ENCODE measurements at places on chromosomes 12 and 14. TPM values are rescaled to one million over a fixed set of nuclear protein-coding genes. Genes with fewer than 3 reads are reported as not detected.

DNA sequence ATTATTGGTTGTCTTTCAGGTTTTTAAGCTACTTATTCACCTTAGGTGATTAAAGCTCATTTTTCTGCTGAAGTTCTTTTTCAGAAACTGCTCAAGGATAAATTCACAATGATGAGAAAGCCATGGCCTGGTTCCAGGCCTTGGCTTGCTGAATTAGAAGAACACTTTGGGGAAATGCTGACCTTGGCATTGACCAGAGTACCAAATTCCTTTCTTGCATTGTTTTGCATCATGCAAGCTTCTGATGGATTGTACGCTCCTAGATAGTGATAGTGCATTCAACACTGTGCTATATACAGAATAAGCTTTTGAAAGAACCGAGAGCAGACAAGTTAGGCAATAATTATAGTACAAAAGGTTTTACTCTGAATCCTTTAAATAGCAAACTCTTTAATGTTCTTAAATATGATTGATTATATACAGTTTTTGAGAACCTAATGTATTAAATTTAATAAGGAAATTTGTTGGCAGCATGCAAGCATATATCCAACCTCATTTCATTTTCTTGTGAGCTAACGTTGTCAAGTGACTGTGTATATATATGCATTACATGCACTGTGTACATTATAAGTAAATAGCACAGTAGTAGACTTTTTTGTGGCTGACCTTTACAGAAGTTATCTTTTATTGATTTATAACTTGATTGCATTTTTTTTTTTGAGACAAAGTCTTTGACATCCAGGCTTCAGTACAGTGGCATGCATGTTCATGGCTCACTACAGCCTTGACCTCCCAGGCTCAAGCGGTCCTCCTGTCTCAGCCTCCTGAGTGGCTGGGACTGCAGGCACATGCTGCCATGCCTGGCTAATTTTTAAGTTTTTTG lies 99.2 kb downstream of the DIP2B start:
- H3K36me3 ChIP-seq: no peaks in the 10 kb centered on the region
- no peak overlapping the region for H3K27ac ChIP-seq
- peaks cover 18% of the 10 kb centered on the region for H3K4me1 ChIP-seq
- DNase-seq: no peak

GRCh38 chr12:66537876-66538275 lies 141.0 kb downstream of the GRIP1 start:
- H3K27ac ChIP-seq: no peak overlapping the region
- H3K27me3 ChIP-seq: no peaks in the 10 kb centered on the region
- no peak overlapping the region for H3K4me3 ChIP-seq
- H3K4me1 ChIP-seq: no peaks in the 10 kb centered on the region

DNA sequence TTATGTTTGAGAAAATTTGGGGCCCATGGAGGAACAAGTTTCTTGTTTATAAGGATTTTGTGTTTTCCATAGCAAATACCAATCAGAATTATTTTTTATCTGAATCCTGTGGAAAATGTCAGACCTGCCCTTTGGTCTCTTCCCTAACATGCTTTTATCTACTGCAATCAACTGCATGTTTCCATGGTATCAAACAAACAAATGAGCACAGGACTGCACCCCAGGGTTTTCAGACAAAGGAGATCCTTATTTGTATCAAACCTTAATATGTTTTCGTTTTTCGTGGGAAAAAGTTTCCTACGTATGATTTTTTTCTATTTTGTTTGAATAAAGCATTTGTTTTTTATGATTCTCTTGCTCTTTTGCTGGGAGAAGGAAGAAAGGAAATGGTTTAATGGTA lies 91.1 kb downstream of the GPR135 start:
- H3K27me3 ChIP-seq: no peaks in the 10 kb centered on the region
- no peak for DNase-seq
- H3K4me3 ChIP-seq: no peak overlapping the region
- peaks cover 5% of the 10 kb centered on the region for H3K36me3 ChIP-seq

DNA sequence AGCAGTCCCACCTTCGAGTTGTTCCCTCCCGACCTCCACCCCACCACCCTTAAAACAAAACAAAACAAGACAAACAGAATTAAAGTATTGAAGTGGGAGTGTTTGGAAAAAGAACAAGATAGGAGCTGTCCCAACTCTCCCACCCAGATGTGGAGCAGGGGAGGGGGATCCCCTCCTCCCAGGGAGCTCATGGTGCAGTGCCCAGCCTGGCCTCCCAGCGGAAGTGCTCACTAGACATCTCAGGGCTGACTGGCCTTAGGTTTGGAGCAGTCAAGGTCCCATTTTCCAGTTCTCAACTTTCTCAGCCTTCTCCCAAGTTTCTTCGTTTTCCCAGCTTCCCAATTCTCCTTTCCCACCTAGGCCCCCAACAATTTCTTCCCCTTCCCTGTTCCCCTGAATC lies 2.9 kb downstream of the SP7 start:
- no peak for DNase-seq
- no peak overlapping the region for H3K27ac ChIP-seq
- H3K27me3 ChIP-seq: no peaks in the 10 kb centered on the region
- peaks cover 7% of the 10 kb centered on the region for H3K4me1 ChIP-seq
- H3K36me3 ChIP-seq: no peaks in the 10 kb centered on the region

- H3K27me3 ChIP-seq: peaks cover 10% of the 10 kb centered on the region
- no peak for DNase-seq
- no peaks in the 10 kb centered on the region for H3K36me3 ChIP-seq
Observed at GRCh38 chr14:100914597-100915021, 11.1 kb upstream of the RTL1 start.

DNA sequence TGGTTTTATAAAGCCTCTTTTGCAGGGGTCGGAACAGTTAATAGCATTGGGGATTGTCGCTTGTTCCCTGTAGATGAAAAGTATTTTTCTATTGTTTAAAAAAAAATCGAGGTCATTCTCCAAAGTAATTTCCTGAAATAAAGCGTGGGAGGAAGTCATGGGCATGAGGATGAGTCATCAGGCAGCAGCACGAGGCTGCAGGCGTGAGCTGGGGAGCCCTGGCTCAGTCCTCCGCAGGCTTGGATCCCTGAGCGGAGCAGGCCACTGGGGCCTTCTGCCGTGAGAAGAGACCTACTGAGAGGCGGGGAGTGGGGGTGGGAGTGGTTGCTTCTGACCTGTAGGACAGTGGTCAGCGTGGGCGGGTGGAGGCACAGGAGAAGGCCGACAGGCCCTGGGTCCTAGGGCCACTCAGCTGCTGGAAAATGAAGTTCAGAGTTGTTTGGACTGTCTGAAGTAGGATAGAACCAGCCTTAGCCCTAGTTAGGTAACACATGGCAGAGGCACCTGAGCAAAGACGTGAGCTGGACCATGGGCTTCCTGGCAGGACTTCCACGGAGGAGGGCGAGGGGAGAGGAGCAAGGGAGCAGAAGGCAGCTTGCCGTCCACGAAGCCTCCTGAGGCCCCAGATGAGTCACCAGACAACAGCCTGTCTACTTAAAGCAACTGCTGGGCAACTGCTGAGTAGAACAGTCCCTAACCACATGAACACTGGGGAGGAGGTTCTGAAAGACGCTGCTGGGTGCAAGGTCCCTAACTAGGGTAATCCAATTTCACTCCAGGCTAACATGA lies 21.1 kb upstream of the LGALS3 start:
- peaks cover 4% of the 10 kb centered on the region for H3K27me3 ChIP-seq
- peaks cover 17% of the 10 kb centered on the region for H3K4me1 ChIP-seq
- H3K4me3 ChIP-seq: no peak overlapping the region
- DNase-seq: no peak

DNA sequence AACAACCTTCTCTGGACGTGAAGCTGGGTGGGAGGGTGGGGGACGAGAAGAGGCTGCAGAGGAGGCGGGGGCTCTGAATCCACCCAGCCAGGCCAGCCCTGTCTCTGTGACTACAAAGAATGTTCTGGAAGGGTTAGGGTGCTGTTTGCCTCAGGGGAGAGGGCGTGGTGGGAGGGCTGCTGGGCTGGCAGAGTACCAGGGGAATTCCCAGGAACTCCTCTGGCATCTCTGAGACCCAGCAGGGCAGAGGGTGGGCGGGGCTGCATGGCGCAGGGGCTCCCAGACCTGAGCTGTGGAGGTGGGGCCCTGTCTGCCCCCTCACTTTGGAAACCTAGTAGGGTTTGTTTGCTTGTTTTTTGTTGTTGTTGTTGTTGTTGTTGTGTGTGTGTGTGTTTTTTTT lies 45.5 kb upstream of the FZD10 start:
- H3K36me3 ChIP-seq: no peaks in the 10 kb centered on the region
- DNase-seq: no peak
- no peak overlapping the region for H3K27ac ChIP-seq
- H3K4me1 ChIP-seq: no peaks in the 10 kb centered on the region
- H3K27me3 ChIP-seq: no peaks in the 10 kb centered on the region

DNA sequence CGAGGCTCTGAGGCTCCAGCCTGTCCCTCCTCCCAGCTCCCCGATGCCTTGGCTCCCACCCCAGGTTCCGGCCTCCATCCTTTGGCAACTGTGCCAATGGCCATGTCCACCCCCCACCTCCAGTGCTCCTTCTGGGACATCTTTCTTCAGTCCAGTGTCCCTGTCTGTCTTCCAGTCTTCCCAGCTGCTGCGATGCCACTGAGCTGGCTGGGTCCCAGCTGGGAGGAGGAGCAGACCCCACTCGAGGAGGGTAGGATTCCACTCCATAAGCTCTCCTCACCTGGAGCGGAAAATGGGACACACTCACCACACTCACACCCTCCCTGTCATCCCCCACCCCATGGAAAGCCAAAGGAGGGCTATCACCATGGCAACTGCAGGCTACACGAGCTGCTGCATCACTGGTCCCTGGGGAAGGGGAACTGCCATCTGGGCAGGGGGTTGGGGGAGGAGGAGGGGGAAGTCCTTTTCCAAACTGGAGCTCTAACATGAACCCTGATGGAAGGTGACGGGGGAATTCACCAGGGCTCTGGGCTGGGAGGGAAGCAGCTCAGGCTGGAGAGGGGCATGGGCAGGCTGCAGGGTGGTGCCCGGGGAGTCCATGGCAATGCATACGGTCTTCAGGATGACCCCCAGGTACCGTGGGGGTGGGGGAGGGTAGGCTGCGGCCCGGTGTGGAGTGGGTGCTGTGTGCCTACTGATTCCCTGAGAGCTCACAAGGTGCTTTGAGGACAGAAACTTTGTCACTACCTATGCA lies 94.3 kb downstream of the LRRC74A start:
- no peak for DNase-seq
- no peaks in the 10 kb centered on the region for H3K36me3 ChIP-seq
- H3K27me3 ChIP-seq: peaks cover 2% of the 10 kb centered on the region
- peaks cover 36% of the 10 kb centered on the region for H3K4me1 ChIP-seq

DNA sequence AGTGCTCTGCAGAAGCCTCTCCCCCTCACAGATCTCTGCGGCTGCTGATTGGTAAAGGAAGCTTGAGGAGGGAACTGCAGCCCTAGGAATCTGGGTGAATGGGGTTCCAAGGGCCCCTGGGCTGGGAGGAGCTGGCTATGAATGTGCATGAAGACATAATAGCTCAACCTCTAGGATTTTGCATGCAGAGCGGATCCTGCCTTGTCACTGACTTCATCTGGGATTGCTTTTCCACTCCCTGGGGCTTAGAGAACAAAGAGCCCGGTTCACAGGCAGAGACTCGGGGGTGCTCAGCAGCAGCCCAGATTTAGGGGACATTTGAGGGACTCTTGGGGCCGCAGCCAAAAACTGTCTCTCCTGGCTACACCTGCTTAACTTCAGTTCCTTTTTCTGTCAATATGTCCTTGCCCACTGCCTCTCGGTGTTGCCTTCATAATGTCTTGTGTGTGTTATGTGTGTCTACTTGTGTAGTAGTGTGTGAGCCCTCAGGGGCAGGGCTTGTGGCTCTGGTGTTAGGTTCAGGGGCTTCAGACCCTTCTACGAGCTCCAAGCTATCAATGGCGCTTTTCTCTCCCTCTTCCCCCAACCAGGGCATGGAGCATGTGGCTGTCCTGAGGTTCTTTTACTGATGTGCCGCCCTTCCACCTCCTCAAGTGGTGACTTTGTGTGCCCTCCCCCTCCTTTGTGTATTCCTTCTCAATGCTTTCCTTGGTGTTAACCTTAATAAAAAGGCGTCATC lies 1.9 kb downstream of the CCDC184 start:
- no peak overlapping the region for H3K27ac ChIP-seq
- no peaks in the 10 kb centered on the region for H3K36me3 ChIP-seq
- peaks cover 27% of the 10 kb centered on the region for H3K27me3 ChIP-seq
- H3K4me3 ChIP-seq: peak overlapping the region; percentile 33

DNA sequence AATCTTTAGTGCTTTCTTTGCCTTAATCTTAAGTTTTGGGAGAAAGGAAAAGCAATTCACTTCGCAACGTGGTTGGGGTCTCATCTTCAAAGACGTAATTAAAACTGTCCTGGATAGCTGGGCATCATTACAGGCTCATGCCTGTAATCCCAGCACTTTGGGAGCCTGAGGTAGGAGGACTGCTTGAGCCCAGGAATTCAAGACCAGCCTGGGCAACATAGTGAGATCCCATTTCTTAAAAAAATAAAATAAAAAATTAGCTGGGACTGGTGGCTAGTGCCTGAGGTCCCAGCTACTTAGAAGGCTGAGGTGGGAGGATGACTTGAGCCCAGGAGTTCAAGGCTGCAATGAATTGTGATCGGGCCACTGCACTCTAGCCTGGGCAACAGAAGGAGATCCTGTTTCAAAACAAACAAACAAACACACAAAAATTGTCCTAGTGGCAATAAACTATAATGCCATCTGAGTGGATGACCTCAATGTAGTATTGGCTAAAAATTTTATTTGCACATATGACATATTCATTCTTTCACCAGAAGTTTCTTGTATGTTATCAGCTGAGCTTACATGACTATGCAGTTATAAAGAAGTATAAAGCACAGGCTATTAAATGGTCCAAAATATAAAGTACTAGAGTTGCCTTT lies 1.6 kb upstream of the MNAT1 start:
- H3K27ac ChIP-seq: no peak overlapping the region
- no peak for DNase-seq
- peaks cover 17% of the 10 kb centered on the region for H3K27me3 ChIP-seq
- no peak overlapping the region for H3K4me3 ChIP-seq
- peaks cover 30% of the 10 kb centered on the region for H3K4me1 ChIP-seq
- H3K36me3 ChIP-seq: peaks cover 3% of the 10 kb centered on the region

DNA sequence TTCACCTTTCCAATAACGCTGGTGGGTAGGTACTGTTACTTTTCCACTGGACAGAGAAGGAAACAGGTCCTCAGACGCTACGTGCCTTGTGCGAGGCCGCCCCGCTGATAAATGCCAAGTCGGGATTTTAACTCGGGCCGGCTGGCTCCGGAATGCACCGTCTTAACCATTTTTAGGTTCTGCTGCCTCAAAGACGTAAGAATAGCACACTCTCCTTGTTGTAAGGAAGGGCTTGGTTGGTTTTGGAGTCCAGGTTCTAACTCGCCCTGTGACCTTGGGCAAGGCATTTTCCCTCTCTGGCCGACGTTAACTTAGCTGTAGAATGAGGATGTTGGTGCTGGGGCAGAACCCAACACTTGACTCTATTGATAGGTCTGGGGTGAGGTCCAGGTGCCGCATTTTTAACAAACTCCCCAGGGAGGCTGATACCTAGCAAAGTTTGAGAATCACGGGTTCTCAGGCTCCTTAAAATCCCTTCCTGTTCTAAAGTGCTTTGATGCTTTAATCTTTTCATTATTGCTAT lies 814 bp downstream of the ANKRD13A start:
- peaks cover 60% of the 10 kb centered on the region for H3K4me1 ChIP-seq
- H3K27me3 ChIP-seq: no peaks in the 10 kb centered on the region
- H3K27ac ChIP-seq: peak overlapping the region; percentile 96
- H3K36me3 ChIP-seq: no peaks in the 10 kb centered on the region

Gene CACNA1C
- polyA plus RNA-seq: 0.05 TPM

Gene PELI2
- polyA plus RNA-seq: 3.7 TPM

Gene SCFD1
- polyA plus RNA-seq: 67.6 TPM

Gene GLT8D2
- polyA plus RNA-seq: not detected

Gene CIROP
- polyA plus RNA-seq: not detected

Gene ADAM21
- 0.07 TPM for polyA plus RNA-seq
